ENCODE measurements at places on chromosomes 7 and 10.

- peak; percentile 8 for DNase-seq
Measured at GRCh38 chr10:92544296-92544695, 29.6 kb downstream of the IDE start.

DNA sequence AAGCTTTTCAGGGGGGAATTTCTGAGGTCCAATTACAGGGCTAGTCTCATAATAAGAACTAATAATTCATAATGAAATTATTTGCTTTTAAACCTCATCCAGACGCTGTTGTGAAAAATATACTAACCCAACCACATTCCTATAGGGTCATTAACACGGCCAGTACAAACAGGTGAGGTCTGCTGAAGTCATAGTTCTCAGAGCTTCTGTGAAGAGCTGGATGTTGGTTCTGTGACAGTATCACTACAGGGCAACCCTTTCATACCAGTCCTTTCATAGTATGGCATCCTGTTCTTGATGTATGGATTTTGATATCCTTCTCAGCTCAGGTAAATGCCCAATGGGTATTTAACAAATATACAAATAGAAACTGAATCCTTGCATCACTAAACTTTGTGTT, 62.3 kb upstream of the FAM133B start:
- DNase-seq = no peak

- DNase-seq = no peak
Measured at GRCh38 chr7:115680921-115681320, 349.6 kb downstream of the TFEC start.

GRCh38 chr10:29857843-29858701, 201.3 kb downstream of the JCAD start:
- DNase-seq = no peak

DNA sequence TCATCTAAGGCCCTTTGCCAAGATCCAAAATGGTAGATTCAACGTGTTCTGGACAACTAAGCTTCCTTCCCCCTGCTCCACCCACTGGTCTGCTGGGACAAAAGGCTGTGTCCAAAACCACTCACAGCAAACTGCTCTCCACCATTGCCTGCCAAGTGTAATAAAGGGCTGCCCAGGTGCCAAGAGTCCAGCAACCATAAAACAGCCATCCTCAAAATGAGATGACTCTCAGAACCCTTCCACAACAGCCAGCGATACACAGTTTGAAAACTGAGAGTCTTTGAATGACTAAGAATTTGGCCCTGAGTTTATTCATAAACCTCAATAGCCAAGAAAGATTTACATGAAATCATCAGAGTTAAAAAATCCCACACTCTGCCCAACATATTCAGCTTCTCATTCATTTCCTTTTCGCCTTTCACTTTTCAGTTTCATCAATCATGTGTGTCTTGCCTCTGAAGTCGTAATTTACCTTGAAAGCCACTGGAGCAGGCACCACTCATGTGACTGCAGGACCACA, 658.1 kb upstream of the MGMT start:
- no peak for DNase-seq

- DNase-seq = no peak
Measured at GRCh38 chr7:76340617-76341131, 18.1 kb downstream of the YWHAG start.
